CD4-positive, alpha-beta T cell treated with Interleukin-6 at 100 ng/mL for 8 hours (primary cell): ENCODE measurements at places on chromosomes 5 and 9.

DNA sequence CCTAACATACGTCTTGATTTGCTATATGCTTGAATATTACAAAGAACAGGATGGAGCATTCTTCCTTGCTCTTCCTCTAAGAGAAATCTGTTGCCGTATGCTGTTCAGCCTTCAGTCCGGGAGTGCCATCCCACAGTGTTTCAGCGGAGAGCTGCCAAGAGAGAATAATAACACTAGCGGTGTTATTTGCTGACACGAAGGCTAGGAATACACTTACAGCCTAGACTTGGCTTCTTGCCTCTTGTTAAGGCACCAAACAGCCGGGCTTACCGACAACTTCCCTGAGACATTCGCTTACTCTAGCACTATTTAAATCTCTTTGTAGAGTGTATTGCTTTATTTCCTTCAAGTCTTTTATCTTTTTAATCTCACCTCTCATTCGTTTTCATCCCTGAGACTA lies 31.4 kb downstream of the KCTD16 start:
- DNase-seq: no peak

GRCh38 chr9:16680541-16680940 lies 189.9 kb downstream of the BNC2 start:
- DNase-seq: no peak

- no peak for DNase-seq
Measured at GRCh38 chr5:113283558-113283957, 151.2 kb downstream of the TSSK1B start.

DNA sequence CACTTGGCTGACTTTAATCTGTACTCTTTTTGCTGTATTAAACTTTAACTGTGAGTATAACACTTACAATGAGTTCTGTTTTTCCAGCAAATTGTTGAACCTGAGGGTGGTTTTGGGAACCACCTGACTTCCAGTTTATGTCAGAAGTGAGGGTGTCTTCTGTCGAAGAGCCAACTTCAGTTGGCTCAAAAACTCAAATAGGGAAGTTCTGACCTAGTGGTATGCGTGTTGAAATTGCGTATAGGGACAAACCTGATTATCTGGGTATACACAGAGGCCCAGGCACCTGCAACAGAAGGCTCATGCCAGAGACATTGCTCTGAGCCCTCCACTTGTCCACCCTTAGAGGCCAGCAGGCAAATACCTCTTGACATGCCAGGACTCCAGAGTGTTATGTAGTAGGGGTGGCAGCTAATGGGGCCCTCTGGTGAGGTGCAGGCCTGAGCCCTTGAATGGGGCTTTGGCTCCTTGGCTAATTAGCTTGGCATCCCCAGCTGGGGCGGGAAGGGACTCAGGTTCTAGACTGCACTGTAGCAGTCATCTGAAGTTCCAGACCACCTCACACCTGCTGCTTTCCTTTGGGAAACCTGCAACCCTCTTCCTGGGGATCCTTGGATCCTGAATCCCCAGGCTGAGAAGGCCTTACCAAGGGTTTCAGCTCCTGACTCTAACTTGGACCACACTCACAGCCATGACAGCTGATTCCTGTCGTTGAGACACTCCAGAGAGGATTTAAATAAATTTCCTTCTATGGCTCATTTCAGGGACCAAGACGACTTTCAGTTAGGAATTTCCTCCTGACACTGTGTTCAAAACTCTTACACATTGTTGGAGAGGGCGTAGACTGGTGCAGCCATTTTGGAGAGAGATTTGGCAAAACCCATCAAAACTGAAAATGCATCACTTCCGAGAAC lies 189.6 kb downstream of the HSPA4 start:
- DNase-seq: no peak

- no peak for DNase-seq
Measured at GRCh38 chr9:125990186-125990792, 243.1 kb downstream of the PBX3 start.

DNA sequence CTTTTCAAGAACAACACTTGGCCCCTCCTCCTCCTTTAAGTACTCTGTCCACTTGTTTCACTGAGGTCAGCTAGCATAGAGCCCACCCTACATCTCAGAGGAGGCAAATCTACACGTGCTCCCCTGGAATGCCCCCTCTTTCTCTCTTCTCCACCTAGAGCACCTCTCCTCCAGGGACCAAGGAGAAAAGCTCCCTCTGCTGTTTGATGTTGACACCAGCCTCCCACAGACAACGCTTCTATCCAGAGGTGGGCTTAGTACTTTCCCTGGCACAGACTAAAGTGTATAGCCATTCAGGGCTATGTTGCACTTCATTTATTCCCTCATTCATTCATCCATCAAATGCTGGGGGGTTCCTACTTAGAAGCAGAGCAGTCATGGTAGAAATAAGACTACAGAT lies 68.2 kb upstream of the TAF1L start:
- DNase-seq: no peak

GRCh38 chr9:33698267-33698666 lies 97.1 kb upstream of the PRSS3 start:
- DNase-seq: no peak

DNA sequence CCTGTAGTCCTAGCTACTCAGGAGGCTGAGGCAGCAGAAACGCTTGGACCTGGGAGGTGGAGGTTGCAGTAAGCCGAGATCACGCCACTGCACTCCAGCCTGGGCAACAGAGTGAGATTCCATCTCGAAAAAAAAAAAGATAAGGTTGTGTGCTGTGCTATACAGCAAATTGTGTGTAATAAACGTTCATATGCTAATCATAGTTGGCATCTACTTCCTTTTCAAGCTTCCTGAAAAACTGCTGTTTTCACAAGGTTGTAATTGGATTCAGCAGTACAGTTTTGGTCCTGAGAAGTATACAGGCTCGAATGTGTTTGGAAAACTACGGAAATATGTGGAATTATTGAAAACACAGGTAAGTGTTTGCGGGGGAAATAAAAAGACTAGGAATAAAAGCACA lies 25.5 kb downstream of the OTULINL start:
- DNase-seq: no peak

GRCh38 chr5:35284364-35284763 lies 54.1 kb upstream of the PRLR start:
- DNase-seq: no peak

GRCh38 chr9:104850786-104851545 lies 77.0 kb downstream of the ABCA1 start:
- no peak for DNase-seq
